Endothelial cell (in vitro differentiated cells): ENCODE measurements at places on chromosomes 7 and 10. TPM values are rescaled to one million over a fixed set of nuclear protein-coding genes. Genes with fewer than 3 reads are reported as not detected.

- DNase-seq, result no peak
Observed at GRCh38 chr10:80284522-80284921, 4.9 kb downstream of the MAT1A start.

GRCh38 chr10:125095776-125096175 lies 64.6 kb downstream of the CTBP2 start:
- no peak for DNase-seq

DNA sequence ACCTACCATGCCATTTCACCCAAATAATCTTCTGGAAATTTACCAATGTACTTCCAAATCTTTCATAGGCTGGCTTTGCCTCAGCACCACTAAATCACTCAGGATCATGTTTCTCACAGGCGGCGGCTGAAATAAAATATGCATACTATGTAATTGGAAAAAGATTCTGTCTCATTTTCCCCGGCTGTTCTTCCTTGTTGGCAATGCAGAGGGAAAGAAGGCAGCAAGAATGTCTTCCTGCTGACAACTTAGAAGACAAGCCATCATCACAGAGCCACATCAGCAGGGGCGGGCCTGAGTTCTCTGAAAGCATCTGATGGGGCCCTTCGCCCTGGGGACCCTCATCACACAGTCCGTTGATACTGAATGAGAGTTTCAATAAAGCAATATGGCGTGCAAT lies 39.2 kb upstream of the COL1A2 start:
- DNase-seq, result no peak

GRCh38 chr10:110074298-110074697 lies 66.5 kb downstream of the ADD3 start:
- DNase-seq, result no peak

DNA sequence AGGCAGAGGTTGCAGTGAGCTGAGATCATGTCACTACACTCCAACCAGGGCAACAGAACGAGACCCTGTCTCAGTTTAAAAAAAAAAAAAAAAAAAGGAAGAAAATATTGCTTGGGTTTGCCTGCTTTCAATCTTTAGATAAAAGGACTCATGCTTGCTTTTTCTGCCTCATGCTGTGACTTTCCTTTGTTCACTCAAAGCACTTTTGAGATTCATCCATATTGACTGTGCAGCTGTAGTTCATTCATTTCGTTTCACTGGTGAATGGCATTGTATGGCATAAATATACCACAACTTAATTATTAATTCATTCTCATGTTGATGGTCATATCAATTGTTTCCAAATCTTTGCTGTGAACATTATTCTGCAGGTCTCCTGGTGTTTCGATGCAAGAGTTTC lies 97.6 kb upstream of the NFE2L3 start:
- DNase-seq, result no peak

- no peak for DNase-seq
Observed at GRCh38 chr7:96407427-96407826, 85.5 kb upstream of the SLC25A13 start.

DNA sequence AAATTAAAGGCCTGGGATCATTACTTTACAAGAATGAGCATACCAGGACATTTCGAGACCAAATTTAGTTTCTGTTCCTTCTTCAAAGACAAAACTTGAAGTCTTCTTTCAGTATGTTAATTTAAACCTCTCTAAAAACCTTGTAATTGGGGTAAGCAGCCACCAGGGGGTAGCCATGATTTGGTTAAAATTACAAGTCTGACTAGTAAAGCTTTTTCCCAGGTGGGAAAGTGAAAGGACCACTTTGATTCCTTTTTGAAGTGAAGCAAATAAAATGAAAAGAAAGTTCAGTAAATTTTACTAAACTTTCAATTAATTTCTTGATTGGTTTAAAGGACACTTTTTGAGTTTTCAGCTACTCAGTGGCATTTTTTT lies 294.3 kb downstream of the BBS9 start:
- DNase-seq, result peak; percentile 35

- no peak for DNase-seq
Observed at GRCh38 chr10:79270466-79271246, 76.6 kb upstream of the PPIF start.

- DNase-seq, result no peak
Observed at GRCh38 chr10:122954731-122955050, 664 bp upstream of the C10orf88 start.

- DNase-seq, result no peak
Observed at GRCh38 chr10:49299816-49300139, 808 bp downstream of the C10orf71 start.

DNA sequence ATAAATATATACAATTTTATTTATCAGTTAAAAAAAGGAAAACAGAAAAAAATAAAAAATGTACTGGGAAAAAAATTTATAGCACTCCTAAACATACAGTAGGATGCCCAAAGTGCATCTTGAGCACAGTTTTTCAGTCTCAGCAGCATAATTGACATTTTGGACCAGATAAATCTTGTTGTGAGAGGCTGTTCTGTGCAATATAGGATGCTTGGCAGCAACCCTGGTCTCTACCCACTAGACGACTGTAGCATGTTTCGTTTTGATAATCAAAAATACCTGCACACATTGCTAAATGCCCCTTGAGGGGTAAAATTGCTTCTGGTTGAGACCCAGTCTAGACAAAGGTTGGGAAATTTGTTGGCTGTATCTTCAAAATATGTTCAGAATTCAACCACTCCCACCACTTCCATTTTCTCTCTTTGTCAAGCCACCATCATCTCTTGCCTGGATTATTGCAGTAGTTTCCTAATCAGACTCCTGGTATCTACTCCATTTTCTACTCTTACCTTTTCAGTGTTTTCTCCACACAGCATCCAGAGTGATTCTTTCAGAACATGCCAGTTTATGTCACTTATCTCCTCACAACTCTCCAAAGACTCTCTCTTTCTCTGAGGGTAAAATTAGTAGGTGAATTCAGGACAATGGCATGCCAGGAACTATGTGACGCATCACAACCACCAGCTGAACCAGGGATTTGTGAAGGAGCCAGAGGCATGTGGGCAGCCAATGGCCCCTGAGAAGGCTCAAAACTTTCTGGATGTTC lies 91.4 kb downstream of the GPR85 start:
- DNase-seq, result no peak

DNA sequence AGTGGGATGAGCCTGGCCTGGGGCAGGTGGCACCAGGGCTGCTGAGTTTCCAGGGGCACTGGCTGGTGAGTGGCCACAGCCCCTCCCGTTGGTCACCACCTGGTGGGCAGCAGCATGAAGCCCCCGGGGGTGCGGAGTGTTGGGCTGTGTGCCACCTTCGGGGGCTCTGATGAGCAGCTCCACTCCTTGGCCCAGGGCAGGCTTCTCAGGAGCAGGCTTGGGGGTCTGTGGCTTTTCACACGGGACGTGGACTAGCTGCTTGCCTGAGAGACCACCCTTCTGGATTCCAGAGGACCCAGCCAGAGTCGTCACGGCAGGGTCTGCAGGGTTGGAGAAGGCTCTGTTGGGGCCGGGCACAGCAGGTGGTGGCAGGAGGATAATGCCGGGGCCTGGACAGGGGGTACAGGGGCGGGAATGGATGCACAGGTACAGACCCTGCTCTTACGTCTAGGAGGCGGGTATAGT lies 193.1 kb downstream of the ADARB2 start:
- no peak for DNase-seq

DNA sequence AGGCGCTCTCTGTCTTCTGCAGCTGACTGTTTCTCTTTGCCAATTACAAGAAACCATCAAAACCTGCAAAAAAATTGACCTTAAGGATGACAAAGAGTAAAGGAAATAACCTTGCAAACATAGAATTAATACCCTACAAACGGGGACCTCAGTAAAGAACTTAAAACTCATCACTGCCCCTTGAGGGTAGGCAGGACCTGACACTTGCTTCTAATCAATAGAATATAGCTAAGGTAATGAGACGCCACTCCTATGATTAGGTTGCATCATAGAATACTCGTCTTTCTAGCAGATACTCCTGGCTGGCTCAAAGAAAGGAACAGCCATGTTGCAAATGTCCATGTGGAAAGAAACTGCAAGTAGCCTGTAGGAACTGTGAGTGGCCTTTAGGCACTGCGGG lies 140.0 kb downstream of the XPNPEP1 start:
- DNase-seq, result no peak

DNA sequence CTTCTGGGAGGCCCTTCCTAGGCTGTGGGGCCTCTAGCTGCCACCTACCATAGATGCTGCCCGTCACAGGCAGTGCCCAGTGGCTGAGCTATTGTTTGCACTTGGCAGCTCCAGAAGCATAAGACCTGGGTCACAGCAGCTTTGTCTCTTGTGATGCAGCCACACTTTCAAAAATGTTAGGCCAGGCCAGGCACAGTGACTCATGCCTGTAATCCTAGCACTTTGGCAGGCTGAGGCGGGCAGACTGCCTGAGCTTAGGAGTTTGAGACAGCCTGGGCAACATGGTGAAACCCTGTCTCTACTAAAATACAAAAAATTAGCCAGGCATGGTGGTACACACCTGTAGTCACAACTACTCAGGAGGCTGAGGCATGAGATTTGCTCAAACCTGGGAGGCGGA lies 9.5 kb upstream of the KAZALD1 start:
- no peak for DNase-seq

GRCh38 chr7:155233311-155234157 lies 64.1 kb upstream of the INSIG1 start:
- no peak for DNase-seq

- no peak for DNase-seq
Observed at GRCh38 chr10:26723016-26723415, 25.5 kb downstream of the PDSS1 start.

DNA sequence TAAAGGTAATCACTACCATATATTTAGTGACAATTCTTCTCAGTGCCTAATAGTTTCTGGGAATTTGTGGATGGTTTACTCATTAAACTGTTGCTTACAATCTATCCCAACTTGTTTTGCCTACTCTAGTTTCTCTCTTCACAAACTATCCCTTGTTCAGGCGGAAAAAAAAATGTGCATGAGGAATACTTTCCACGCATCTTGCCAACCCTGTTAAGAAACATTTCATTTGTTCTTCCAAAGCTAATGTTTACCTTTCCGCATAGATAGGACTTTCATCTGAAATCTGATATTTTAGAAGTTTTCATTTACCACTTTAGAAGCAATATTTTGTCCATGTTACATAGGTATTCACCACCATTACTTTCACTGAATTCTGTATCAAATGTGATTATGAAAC lies 191.9 kb downstream of the MDFIC start:
- DNase-seq, result no peak

DNA sequence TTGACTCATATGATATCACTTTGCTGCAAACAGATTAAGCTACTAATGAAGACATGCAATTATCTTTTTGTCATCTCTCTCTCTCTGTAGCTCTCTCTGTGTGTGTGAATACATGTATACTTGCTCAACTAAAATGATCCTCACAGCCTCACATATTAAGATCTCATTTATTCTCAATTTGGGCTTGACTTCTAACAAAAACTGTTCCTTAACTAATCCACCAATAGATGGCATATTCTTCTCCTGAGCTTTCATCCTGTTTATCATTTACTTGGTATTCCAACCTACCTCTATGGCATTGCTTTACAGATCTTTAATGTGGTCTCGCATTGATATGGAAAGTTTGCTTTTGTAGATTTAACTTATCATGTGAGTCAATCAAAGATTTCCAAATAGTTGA lies 540.4 kb downstream of the CNTNAP2 start:
- no peak for DNase-seq

- DNase-seq, result no peak
Observed at GRCh38 chr7:88116235-88116795, 103.5 kb downstream of the SRI start.

DNA sequence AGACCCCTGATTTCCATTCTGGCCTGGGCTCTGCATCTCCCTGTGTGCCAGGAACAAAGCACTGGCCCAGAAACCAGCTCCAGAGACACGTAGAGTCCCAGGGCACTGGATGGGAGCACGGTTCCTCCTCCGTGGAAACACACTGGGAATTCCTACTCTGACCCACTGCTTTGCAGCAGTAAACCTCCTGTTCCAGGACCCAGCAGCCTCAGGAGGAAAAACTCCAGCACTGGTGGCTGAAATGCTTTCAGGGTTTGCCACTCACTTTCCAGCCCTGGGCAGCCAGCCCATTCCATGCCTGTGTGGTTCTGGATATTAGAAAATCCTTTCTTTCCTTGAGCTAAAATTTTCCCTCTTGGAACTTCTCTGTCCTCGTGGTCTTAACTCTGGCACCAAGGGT lies 58.0 kb downstream of the FAM171A1 start:
- no peak for DNase-seq

GRCh38 chr10:69321865-69322264 lies 43.6 kb downstream of the HK1 start:
- DNase-seq, result no peak

GRCh38 chr10:127934383-127934782 lies 27.5 kb downstream of the PTPRE start:
- DNase-seq, result no peak

Gene CLRN3
- total RNA-seq, result 0.31 TPM

Gene GNAT3
- not detected for total RNA-seq

Gene CYP3A5
- 0.69 TPM for total RNA-seq

Gene C10orf67
- total RNA-seq, result not detected

Gene GPER1
- total RNA-seq, result 0.72 TPM

Gene PAPSS2
- 31.0 TPM for total RNA-seq

Gene THNSL1
- 3.6 TPM for total RNA-seq

Gene GBX1
- total RNA-seq, result 13.8 TPM

Gene RBP3
- not detected for total RNA-seq

Gene TRDMT1
- total RNA-seq, result 17.7 TPM

Gene ZPBP
- total RNA-seq, result not detected

Gene FANK1
- 9.4 TPM for total RNA-seq
